KG1 (cell line): ENCODE measurements at places on chromosomes 1 and 21.

DNA sequence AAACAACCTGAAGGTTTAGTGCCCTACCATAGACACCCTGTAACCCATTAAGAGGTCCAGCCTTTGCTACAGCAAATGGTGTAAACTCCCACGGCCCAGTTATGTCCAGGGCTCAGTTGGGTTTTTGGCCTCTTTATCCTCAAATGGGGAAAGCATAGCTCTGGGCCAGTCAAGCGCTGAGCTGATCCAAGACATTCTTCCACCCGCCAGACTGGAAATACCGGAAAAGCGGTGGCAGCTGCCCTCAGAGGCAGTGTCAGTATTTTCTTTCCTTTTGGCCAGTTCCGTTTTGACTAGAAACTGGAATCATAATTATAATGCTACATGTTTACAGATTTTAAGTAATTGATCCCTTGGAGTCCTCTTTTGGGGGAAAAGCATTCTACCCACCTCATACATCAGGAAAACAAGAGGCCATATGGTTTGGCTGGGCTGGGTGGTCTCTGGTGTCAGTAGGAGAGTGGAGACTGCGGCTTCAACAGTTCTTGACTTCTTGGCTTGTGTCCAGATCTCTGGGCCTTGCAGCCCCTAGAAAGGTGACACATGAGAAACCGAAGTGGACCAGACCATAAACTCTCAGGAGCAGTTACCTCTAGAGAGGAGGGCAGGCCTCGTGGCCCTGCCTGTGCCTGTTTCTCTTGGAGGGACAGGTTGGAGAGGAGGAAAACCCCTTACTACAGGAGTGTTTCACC lies 30.2 kb upstream of the CLDN14 start:
- DNase-seq: no peak

DNA sequence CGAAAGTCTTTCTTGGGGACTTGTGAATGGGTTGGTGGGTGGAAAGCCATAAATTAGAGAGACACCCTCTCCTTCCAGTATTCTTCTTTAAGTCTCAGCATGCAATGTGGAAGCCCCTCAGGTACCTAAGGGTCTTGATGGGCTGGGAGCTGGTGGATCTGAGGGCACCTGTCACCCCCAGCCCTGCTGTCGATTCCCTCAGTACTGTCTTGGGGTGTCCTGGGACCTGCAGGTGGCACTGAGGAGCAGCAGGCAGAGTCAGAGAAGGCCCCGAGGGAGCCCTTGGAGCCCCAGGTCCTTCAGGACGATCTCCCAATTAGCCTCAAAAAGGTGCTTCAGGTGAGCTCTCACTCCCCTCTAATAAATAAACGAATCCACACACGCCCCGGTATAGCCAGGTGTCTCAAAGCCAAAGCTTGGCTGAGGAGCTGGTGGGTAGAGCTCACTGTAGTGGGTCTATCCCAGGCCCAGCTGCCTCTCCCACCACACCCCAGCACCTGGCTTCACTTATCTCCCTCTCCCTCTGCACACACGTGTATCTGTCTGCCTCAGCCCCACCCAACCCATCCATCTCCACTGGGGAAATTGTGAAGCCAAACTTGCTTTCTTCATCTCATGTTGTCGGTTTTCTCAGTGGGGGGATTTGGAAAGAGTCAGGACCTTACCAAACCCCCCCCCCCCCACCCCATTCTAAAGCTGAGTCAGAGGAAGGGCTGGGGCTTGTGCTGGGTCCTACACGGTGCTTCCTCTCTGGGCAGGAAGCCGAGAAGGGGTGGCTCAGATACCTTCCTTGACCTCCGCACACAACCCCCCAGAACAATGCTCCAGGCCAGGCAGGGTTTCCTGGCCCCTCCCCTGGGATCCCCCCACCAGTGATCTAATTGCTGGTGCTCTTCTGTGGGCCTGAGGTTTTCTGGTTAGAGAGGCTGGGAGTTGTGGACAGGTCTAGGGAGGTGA lies 1.6 kb downstream of the ADAM15 start:
- DNase-seq: no peak

DNA sequence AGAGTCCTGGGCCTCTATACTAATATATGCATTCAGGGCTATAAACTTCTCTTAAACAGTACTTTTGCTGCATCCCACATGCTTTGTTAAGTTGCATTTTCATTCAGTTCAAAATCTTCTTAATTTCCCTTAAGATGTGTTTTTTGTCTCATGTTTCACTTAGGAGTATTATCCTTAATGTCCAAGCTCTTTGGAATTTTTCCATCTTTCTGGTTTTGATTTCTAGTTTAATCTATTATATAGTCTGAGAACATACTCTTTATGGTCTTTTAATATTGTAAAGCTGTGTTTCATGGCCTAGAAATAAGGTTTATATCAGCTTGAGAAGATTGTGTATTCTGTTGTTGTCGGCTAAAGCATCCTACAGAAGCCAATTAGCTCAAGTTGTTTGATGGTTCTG lies 1041.8 kb downstream of the PLA2G4A start:
- DNase-seq: no peak

- no peak for DNase-seq
Measured at GRCh38 chr1:32200226-32201010, at the start of gene CCDC28B. TSS of gene CCDC28B (plus strand) at chr1:32200595. CDS start at chr1:32201936, 1,341 bp downstream.

- no peak for DNase-seq
Measured at GRCh38 chr1:211355873-211356272, 29.2 kb downstream of the TRAF5 start.

- DNase-seq: no peak
Measured at GRCh38 chr1:29970747-29971325, 734.5 kb downstream of the PTPRU start.

- no peak for DNase-seq
Measured at GRCh38 chr1:113057006-113057405, 16.0 kb upstream of the LRIG2 start.

- DNase-seq: no peak
Measured at GRCh38 chr1:29286194-29286767, 50.0 kb downstream of the PTPRU start.

- no peak for DNase-seq
Measured at GRCh38 chr1:65504263-65504662, 83.8 kb downstream of the LEPR start.

- no peak for DNase-seq
Measured at GRCh38 chr1:95991787-95992520, 729.6 kb upstream of the PTBP2 start.

- no peak for DNase-seq
Measured at GRCh38 chr1:173445164-173445563, 32.0 kb upstream of the PRDX6 start.

GRCh38 chr1:192489748-192490147 lies 85.8 kb upstream of the RGS1 start:
- DNase-seq: peak; percentile 17
